ENCODE measurements at places on chromosomes 13 and 19.

DNA sequence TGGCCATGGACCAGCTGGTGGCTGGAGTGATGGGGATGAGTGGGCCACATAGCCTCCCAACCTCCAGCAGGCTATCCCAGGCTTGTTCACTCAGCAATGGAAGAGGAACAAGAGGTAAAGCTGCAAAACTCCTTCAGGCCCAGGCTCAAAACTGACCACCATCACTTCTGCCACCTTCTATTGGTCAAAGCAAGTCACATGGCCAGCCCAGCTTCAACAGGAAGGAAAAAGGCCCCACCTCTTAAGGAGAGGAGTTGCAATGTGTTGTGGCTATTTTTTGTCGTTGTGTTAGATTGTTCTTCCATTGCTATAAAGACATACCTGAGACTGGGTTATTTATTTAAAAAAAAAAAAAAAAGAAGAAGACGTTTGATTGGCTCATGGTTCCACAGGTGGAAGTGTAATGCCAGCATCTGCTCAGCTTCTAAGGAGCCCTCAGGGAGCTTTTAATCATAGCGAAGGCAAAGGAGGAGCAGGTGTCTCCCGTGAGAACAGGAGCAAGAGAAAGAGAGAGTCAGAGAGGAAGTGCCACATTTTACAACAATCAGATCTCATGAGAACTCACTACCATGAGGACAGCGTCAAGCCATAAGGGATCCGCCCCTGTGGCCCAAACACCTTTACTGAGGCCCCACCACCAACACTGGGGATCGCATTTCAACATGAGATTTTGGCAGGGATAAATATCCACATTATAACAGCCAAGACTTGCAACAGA lies 5.4 kb downstream of the IGSF23 start:
- H3K27ac ChIP-seq: no peak overlapping the region
- H3K27me3 ChIP-seq: no peaks in the 10 kb centered on the region
- no peak overlapping the region for H3K4me3 ChIP-seq
- no peak for DNase-seq

- H3K27me3 ChIP-seq: no peaks in the 10 kb centered on the region
- no peak overlapping the region for H3K4me3 ChIP-seq
- no peak for DNase-seq
- no peaks in the 10 kb centered on the region for H3K4me1 ChIP-seq
- no peak overlapping the region for H3K27ac ChIP-seq
Observed at GRCh38 chr13:21344662-21345176, 114.4 kb downstream of the ZDHHC20 start.

DNA sequence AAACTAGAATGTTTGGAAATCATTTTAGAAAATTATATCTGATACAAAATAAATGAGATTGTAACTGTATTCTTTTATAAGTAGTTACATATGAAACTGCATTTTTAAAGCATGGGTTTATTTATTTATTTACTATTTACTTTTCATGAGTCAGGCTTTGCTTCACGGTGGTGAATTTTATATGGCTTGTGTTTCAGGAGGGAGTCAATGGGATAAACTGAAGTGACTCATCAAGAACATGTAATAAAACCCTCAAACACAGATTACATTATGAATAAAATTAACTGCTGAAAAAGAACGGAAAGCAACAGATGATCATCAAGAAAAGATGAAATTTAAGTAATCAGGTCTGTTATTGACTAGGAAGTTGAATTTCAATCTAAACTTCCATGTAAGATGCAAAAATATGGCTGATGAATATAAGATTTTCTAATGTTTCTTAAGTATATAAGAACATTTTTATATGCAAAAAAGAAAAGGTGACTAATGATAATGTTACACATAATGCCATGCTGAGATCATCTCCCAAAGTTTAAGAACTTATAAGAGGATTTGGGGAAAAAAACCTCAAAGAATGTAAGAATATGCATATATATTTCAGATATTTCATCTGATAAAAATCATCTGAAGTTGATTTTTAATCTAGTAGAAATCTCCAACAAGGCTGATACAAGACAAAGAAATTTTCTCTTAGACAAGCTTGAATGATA lies 383.6 kb downstream of the SLITRK1 start:
- no peak overlapping the region for H3K27ac ChIP-seq
- DNase-seq: no peak
- no peaks in the 10 kb centered on the region for H3K36me3 ChIP-seq
- no peaks in the 10 kb centered on the region for H3K4me1 ChIP-seq
- no peaks in the 10 kb centered on the region for H3K27me3 ChIP-seq
- H3K4me3 ChIP-seq: no peak overlapping the region

DNA sequence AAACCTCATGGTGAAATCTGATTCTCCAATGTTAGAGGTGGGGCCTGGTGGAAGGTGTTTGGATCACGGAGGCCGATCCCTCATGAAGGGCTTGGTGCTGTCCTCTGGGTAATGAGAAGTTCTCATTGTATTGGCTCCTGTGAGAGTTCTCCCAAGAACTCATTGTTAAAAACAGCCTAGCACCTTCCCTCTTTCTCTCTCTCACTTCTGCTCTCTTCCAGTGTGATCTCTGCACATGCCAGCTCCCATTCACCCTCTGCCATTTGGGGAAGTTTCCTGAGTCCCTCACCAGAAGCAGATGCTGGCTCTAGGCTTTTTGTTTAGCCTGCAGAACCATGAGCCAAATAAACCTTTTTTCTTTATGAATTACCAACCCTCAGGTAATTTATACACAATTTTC lies 3.1 kb upstream of the SUCLA2 start:
- no peak overlapping the region for H3K4me3 ChIP-seq
- H3K36me3 ChIP-seq: no peaks in the 10 kb centered on the region
- no peak overlapping the region for H3K27ac ChIP-seq
- DNase-seq: no peak

- peaks cover 14% of the 10 kb centered on the region for H3K4me1 ChIP-seq
- no peaks in the 10 kb centered on the region for H3K27me3 ChIP-seq
- H3K27ac ChIP-seq: no peak overlapping the region
- H3K36me3 ChIP-seq: no peaks in the 10 kb centered on the region
Observed at GRCh38 chr19:11534538-11534937, 4.1 kb upstream of the CNN1 start.

GRCh38 chr19:13195678-13196077 lies 45.5 kb downstream of the IER2 start:
- no peak overlapping the region for H3K4me3 ChIP-seq
- no peak for DNase-seq
- no peak overlapping the region for H3K27ac ChIP-seq

- H3K36me3 ChIP-seq: no peaks in the 10 kb centered on the region
- H3K27ac ChIP-seq: no peak overlapping the region
- DNase-seq: no peak
- no peaks in the 10 kb centered on the region for H3K4me1 ChIP-seq
- H3K27me3 ChIP-seq: no peaks in the 10 kb centered on the region
Observed at GRCh38 chr13:35785576-35786303, 309.3 kb upstream of the MAB21L1 start.

- no peak overlapping the region for H3K27ac ChIP-seq
- DNase-seq: no peak
- no peaks in the 10 kb centered on the region for H3K4me1 ChIP-seq
- no peaks in the 10 kb centered on the region for H3K36me3 ChIP-seq
Observed at GRCh38 chr13:73757481-73758233, 376.5 kb downstream of the KLF12 start.

DNA sequence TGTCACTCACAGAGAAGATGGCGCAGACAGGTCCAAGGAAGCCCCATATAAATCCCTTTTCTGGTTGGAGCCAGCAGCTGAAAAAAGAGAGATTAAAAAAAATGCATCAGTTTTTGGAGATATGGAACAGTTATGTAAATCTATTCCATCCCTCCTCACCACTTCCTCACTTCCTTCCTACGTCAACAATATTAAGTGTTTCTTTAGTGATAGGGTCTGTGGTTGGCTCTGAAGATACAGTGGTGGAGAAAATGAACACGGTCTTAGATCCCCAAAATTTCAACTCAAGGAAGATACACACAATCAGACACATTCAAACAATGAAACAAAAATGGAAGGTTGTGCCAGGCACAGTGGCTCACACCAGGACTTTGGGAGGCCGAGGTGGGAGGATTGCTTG lies 31.5 kb downstream of the ADGRE2 start:
- H3K4me3 ChIP-seq: no peak overlapping the region
- no peak for DNase-seq
- H3K4me1 ChIP-seq: no peaks in the 10 kb centered on the region
- H3K36me3 ChIP-seq: no peaks in the 10 kb centered on the region

DNA sequence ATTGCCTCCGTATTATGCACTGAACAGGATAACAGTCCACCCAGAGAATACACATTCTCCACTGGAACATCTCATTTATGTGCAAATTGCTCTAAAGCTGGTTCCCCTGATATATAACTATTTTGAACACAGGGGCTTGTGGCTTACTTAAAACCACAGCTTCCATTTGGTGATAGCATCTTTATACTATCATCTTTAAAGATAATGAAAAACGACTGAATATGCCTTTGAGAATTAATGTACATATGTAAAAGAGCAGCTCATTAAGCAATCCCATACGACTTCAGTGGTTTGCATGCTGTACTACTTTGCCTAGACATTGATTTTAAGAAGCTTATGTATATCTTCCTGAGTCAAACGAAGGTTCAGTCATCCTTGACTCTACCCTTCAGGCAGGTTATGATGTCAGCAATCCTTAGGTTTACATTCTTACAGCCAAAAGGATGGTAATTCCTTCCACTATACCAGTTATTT lies 40.8 kb downstream of the BRD4 start:
- peaks cover 62% of the 10 kb centered on the region for H3K4me1 ChIP-seq
- no peak overlapping the region for H3K4me3 ChIP-seq
- H3K36me3 ChIP-seq: no peaks in the 10 kb centered on the region

- no peaks in the 10 kb centered on the region for H3K27me3 ChIP-seq
- H3K27ac ChIP-seq: no peak overlapping the region
- no peaks in the 10 kb centered on the region for H3K36me3 ChIP-seq
- no peak for DNase-seq
Observed at GRCh38 chr19:55541091-55541490, 4.2 kb upstream of the SBK2 start.

GRCh38 chr19:8485561-8486371 lies 16.7 kb downstream of the PRAM1 start:
- H3K4me3 ChIP-seq: no peak overlapping the region
- H3K27ac ChIP-seq: no peak overlapping the region
- H3K36me3 ChIP-seq: no peaks in the 10 kb centered on the region
- DNase-seq: no peak

DNA sequence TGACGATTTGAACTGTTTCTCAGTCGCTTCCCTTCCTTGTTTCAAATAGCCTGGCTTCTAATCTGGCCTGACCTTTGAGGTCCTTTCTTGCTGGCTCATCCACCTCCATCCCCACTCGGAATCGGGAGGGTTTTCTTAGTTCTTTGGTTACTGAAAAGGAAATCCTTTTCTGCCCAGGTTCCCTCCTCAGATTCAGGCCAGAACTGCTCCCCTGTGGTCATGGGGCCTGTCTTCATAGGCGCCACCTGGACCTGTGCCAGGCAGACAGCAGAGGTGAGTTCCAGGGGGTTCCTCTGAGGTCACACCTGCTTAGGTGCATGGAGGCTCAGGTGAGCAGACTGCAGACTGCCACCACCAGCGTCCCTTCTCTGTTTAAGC lies 62.4 kb downstream of the AKAP11 start:
- H3K27ac ChIP-seq: no peak overlapping the region
- H3K4me1 ChIP-seq: no peaks in the 10 kb centered on the region
- no peaks in the 10 kb centered on the region for H3K36me3 ChIP-seq
- no peak overlapping the region for H3K4me3 ChIP-seq

- no peak for DNase-seq
- no peak overlapping the region for H3K27ac ChIP-seq
- no peaks in the 10 kb centered on the region for H3K4me1 ChIP-seq
- no peaks in the 10 kb centered on the region for H3K27me3 ChIP-seq
- no peak overlapping the region for H3K4me3 ChIP-seq
Observed at GRCh38 chr19:41627966-41628675, 1.2 kb upstream of the CEACAM4 start.

DNA sequence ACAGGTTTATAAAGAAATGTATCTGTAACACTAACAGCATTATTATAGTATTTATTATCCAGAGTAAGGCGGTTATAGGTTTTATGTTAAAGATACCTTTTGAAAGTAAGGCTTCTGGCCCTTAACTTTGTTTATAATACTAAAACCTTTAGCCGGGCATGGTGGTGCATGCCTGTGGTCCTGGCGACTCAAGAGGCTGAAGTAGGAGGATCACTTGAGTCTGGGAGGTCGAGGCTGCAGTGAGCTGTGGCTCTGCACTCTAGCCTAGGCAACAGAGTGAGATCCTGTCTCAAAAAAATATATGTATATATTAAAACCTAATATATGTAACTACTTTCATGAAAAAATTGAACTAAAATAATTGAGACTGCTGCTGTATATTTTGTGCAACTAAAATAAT lies 98.7 kb upstream of the KLF5 start:
- H3K27ac ChIP-seq: no peak overlapping the region
- no peaks in the 10 kb centered on the region for H3K27me3 ChIP-seq
- no peaks in the 10 kb centered on the region for H3K4me1 ChIP-seq

GRCh38 chr13:40187841-40188591 lies 478.4 kb downstream of the FOXO1 start:
- peaks cover 27% of the 10 kb centered on the region for H3K4me1 ChIP-seq
- no peak overlapping the region for H3K27ac ChIP-seq
- no peak for DNase-seq
- no peaks in the 10 kb centered on the region for H3K36me3 ChIP-seq
- H3K4me3 ChIP-seq: no peak overlapping the region
- no peaks in the 10 kb centered on the region for H3K27me3 ChIP-seq

GRCh38 chr19:32581705-32582179 lies 752 bp downstream of the PDCD5 start:
- DNase-seq: peak; percentile 42
- peak overlapping the region; percentile 85 for H3K27ac ChIP-seq
- no peaks in the 10 kb centered on the region for H3K4me1 ChIP-seq
- no peaks in the 10 kb centered on the region for H3K36me3 ChIP-seq
- H3K4me3 ChIP-seq: peak overlapping the region; percentile 96

- no peaks in the 10 kb centered on the region for H3K36me3 ChIP-seq
- DNase-seq: no peak
- no peak overlapping the region for H3K4me3 ChIP-seq
- no peaks in the 10 kb centered on the region for H3K27me3 ChIP-seq
Observed at GRCh38 chr13:87906411-87906810, 235.2 kb downstream of the SLITRK5 start.

DNA sequence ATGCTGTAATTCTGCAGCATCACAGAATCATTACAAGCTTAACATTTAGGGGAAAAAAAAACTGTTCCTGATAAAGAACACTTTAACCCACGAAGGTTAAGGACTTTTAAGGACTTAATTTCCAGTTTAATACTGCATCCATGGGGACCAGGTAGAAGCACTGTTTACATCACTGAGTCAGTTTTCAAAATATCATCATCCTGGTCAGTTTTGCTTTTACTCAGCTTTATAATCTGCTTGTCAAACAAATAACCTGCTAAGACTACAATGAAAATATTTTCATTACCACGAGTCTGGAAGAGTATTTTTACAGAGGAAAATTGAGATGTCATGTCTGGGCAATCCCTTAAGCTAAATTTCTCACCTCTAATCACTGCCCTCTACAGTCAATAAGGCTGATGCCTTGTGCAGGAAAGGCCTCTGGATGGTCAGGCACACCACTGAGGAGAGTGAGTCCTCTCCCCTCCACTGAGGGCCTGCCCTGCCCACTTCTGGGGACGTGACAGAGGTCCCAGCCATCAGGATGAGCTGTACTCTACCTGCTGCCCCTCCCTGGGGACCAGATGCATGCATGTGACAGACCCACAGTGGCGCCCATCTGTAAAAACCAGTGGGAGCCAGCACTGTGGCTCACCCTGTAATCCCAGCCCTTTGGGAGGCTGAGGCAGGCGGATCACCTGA lies 31.0 kb downstream of the FOXO1 start:
- no peaks in the 10 kb centered on the region for H3K36me3 ChIP-seq
- no peak overlapping the region for H3K4me3 ChIP-seq
- DNase-seq: no peak
- H3K4me1 ChIP-seq: peaks cover 14% of the 10 kb centered on the region
- H3K27me3 ChIP-seq: no peaks in the 10 kb centered on the region
